ENCODE measurements at places on chromosomes 3 and 15.

- DNase-seq = no peak
These were observed 287.1 kb downstream of the NAALADL2 start for GRCh38 chr3:175146258-175146657.

DNA sequence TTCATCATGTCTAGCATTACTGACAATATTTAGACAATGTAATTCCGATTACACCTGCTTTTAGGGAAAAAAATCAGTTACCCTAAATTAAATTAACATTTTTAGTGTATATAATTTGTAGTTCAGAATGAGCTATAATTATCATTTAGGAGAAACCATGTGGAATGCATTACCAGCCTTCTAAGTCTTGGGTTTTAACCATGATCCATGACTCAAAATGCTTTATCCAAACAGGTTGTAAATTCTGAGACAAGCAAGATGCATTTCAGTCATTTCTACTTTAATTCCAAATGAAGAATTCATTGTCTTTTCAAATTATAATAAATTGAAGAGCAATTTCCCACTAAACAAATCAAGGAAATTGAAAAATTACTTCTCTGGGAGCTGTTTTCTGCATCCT is 243.7 kb upstream of the LRIG1 start:
- DNase-seq = no peak

DNA sequence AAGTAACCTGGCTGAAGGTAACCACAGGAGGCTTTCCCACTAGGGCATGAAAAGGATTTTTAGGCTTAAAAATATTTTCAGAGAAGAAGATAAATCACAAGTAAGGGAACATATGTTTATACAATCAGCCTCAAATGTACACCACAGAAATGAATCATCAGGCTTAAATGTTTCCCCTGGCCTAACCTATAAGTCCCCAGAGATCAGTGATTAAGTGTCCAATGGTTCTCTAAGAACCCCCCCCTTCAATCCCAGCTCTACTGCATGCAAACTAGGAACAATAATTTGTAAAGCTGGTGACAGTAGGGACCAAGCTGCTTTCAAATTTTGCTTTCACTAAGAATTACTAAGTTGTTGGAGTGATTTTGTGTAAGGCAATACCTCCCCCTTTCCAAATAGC is 431.6 kb upstream of the LMCD1 start:
- DNase-seq = no peak

DNA sequence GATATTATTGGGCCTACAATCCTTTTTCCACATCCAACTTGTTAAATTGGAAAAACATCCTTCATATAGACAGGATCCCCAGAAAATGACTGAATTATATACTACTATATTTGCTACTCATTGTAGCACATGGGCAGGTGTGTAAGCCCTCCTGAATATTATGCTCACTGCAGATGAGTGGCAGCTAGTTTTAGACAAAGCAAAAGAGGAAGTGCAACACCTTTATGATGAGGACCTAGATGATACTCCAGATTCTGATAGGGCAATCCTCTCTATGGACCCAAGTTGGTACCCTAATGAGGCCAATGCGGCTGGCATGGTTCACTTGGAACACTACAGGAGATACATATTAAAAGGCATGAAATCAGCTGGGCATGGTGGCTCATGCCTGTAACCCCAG is 119.1 kb upstream of the PLCL2 start:
- no peak for DNase-seq

DNA sequence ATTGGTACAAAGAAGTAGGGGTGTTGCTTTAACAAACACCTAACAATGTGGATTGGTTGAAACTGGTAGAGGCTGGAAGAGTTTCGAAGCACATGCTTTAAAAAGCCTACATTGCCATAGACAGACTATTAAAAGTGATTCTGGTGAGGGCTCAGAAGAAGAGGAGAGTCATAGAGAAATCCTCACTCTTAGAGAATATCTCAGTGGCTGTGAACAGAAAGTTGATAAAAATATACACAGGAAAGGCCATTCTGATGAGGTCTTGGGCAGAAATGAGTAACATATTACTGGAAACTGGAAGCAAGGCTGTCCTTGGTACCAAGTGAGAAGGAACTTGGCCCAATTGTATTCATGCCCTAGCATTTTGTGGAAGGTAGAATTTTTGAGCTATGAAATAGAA is 173.7 kb upstream of the CRBN start:
- DNase-seq = no peak

DNA sequence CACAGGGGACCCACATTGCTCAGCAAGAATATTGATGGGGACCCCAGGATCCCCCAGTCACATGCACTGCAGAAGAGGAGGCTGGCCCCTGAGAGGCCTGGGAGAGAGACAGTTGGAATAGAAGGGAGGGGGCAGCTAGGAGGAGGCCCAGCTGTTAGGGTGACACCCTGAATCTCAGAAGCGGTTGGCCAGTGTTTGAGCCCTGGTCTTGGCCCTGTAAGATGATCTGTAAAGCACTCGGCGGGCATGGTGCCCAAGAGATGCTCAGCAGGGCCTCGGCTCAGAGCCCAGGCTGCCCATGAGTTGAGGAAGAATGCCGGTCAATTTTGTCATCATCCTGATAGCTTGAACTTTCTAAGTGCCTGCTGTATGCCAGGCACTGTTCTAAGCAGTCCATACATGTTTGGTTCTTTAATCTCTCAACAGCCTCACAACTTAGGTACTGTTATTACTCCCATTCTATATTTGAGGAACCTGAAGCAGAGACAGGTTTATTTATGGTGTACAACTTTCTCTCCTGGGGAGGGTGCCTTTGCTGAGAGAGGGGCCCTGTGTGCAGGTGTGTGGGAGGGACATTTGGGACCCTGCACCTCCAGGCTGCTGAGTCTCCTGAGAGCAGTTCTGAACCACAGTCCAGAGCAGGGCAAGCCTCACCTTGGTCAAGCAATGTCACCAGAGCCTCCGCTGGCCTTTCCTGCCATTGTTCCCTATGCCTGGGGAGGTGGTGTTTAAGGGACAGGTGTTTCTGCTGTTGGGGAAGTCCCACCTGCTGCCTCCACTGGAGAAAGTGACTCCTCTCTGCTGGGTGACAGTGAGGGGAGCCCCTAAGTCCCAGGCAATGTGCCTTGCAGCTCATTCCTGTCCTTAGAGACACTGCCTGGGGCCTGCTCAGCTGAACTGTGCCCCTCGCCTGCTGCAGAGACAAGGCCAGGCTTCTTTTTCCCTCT is 26.0 kb downstream of the SLC6A6 start:
- DNase-seq = no peak

DNA sequence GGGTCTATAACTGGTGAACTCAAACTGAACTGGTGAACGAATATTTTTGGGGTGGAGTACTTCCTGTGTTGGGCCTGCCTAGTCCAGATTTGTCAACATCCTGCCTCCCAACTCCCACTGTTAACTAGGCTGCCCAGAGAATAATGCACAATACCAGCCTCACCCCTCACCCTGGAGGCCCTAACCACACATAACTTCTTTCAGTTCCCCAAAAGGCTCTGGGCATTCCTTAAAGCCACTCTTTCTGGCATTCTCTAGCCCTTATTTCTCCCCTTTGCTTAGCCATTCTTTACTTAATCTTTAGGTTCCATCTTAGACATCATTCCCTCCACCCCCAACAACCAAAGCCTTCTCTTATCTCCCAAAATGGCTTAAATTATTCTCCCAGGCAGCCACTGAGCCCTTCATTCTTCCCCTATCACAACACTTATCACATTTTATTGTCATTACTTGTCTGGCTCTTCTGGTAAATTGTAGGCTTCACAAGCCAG is 9.1 kb upstream of the SEC11A start:
- no peak for DNase-seq

- DNase-seq = no peak
These were observed 35.7 kb downstream of the ZNF860 start for GRCh38 chr3:32017286-32017685.

- DNase-seq = no peak
These were observed 145.3 kb upstream of the PRR23C start for GRCh38 chr3:139189943-139190342.

DNA sequence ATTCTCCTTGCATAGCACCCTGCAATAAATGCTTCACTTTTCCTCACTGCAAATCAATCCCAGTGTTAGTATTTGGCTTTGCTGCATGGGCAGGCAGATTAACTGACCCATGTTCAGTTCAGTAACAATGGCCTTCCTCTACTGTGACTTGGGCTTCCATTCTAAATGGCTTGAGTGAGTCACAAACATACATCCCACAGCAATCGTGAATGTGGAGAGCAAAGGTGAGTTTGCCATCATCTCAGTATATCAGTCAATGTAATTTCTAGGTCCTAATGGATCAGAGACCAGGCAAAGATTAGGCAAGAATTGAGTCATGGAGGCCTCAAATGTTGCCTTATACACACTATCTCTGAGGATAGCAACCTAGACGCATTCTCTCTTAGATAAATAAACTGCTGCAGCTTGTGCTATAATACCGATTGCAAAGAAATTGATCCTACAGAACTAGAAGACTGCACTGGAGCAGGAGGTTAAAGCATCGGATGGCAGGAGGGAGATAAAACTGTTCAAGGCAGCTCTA is 8.3 kb upstream of the ATP8B4 start:
- no peak for DNase-seq

- no peak for DNase-seq
These were observed 21.6 kb downstream of the ATP2B2 start for GRCh38 chr3:10483686-10484345.

- DNase-seq = no peak
These were observed 33.0 kb downstream of the ALDH1L1 start for GRCh38 chr3:126147147-126147931.

DNA sequence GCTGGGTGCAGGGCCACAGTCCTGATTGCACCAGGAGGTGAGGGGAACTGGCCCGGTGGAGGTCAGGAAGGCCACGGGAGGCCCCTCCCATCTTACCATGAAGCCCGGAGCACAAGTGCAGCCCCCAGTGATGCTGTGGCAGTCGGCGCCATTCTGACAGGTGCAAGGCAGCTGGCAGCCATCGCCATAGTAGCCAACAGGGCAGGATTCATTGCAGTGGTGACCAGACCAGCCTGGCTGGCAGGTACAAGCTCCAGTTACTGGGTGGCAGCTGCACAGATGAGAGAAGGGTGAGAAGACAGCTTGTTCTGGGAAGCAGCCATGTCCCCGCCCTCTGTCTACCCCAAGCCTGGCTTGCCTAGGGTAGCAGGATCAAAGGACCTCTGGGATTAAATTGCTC is 88.2 kb downstream of the RAB11A start:
- no peak for DNase-seq

- DNase-seq = no peak
These were observed 43.5 kb upstream of the STXBP5L start for GRCh38 chr3:120864541-120864940.

- no peak for DNase-seq
These were observed 101.5 kb upstream of the ASB14 start for GRCh38 chr3:57393977-57394376.

- DNase-seq = no peak
These were observed 525.8 kb downstream of the SHQ1 start for GRCh38 chr3:72322264-72322976.

- DNase-seq = no peak
These were observed 8.1 kb upstream of the IGDCC3 start for GRCh38 chr15:65385870-65386258.

DNA sequence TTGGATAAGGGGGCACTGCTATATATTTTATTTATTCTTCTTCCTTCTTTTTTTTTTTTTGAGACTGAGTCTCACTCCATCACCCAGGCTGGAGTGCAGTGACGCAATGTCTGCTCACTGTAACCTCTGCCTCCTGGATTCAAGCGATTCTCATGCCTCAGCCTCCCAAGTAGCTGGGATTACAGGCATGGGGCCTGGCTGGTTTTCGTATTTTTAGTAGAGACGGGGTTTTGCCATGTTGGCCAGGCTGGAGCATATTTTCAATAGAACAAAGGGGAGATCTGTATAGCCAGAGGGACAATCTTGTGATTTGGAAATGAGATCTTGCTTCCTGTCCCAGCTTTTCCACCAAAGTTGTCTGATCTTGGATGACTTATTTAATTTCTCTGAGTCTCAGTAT is 133.1 kb upstream of the ABHD17C start:
- DNase-seq = no peak

DNA sequence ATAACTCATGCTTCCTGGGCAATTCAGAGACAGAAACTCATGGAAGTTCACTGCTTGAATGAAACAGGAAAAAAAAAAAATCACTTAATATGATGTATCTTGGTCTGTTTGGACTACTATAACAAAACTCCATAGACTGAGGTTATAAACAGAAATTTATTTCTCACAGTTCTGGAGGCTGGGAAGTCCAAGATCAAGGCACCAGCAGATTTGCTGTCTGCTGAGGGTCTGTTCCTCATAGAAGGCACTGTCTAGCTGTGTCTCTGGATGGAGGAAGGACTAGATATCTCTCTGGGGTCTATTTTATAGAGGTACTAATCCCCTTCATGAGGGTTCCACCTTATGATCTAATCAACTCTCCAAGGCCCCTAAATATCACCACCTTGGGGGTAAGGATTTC is 119.3 kb downstream of the IGF2BP2 start:
- DNase-seq = no peak

DNA sequence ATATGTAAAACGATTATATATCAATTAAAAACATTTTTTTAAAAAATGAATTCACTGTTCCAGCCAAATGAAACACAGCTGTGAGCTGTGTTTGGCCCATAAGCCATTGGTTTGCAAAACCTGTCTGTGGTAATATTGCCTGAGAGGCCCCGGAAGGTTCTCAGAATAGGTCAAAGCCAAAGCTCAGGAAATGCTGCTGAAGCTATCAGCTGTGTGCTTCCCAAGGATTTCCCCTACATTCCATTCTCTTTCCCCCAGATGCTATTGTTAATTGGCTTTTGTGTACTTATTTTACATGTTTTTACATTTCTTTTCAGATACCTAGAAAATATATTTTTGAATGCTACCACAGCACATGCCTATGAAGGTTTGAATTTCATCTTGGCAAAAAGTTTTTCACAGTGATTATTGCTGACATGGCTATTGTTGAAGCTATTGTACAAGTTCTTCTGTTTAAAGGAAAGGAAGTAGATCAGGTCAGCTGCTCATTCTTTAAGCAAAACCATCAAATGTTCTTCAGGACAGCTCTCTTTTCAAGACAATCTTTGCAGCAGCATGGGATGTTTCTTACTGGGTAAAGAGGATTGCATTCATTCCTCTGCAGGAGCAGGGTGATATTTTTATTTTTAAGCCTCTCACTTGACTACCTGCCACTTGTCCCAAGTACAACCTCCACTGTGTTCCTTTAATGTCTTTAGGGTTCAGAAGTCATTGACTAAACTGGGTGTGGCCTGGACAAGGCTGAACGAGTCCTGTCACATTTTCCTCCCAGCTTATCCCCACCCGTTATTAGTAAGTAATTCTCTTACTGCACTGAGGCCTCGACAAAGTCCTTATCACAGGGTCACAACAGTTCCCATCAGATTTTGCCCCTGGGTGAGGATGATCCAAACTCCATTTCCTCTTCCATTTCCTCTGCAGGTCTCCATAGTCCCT is 26.3 kb upstream of the BNC1 start:
- DNase-seq = no peak

GRCh38 chr15:59540654-59541053 is 70.9 kb upstream of the GCNT3 start:
- no peak for DNase-seq

Data from activated CD4-positive, alpha-beta T cell treated with anti-CD3 and anti-CD28 coated beads, Interleukin-2, amount 50 U/mL, for 1 hour (primary cell).